ENCODE measurements at places on chromosomes 3 and 15. TPM values are rescaled to one million over a fixed set of nuclear protein-coding genes. Genes with fewer than 3 reads are reported as not detected.
A peak's percentile ranks its signal among the peaks of the same experiment; 100 is the strongest.

SLC2A2 gene
- total RNA-seq: 0.20 TPM

DNA sequence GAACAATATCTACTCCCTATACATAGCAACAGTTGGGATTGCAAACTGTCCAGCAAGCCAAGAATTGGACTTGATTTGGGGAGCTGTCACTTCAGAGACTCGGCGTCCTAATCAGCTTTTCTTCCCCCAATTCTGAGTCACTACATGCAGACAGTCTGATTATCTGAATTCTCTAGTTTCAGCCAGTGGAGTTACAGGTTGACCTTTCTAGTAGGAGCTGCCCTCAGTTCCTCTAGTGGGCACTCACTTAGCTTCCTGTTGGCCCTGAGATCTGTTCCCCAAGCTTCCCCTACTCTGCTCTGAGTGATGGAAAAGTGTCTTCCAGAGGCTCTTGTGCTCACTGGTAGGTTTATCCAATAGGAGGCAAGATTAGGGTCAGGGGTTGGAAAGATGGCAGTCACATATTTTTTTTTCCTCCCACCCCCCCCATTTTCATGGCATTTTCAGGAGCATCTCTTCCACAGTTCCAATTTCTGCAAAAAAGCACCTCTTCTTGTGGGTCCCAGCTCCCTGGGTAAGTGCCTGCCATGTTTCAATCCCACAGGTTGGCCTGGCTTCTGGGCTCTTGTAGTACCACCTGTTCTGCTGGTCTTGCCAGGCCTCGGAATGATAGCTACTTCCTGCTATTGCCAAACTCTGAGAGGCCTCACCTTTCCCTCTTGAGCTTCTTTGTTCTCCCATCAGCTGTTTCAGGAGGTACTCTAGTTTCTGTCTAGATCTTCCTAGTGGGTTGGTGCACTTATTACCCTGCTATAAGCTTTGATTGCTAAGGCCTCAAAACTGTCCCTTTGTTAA is 182.2 kb downstream of the RAP2B start:
- no peak for DNase-seq

DNA sequence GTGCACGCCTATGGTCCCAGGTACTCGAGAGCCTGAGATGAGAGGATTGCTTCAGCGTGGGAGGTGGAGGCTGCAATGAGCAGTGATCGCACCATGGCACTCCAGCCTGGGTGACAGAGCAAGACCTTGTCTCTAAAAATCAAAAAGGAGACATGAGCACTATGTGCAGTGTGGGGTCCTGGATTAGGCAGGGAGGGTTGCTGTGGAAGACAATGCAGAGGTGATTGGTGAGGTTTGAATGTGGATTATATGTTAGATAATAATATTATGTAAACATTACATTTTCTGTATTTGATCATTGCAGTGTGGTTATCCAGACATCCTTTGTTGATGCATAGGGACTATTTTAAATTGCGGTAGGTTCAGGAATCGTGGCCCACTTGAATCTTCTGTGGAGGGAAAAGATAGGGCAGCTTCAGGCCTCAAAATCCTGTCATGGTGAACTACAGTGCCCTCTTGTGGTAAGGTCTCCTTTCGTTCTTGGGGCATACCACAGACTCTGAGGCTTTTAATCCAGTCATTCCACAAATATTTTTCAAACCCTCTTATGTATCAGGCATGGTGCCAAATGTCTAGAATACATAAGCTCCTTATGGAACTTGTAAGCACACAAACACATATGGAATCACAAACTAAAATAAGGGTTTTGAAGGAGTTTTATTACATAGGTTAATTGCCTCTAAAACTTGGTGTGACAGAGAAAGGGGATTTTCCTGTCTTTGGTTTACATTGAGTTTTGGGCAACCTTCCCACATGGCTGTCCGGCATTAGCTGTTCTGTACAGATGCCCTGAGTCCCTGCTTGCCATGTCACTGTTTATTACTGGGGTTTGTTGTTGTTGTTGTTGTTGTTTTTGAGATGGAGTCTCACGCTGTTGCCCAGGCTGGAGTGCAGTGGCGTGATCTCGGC is 37.7 kb downstream of the GPD1L start:
- DNase-seq: peak; percentile 29

DNA sequence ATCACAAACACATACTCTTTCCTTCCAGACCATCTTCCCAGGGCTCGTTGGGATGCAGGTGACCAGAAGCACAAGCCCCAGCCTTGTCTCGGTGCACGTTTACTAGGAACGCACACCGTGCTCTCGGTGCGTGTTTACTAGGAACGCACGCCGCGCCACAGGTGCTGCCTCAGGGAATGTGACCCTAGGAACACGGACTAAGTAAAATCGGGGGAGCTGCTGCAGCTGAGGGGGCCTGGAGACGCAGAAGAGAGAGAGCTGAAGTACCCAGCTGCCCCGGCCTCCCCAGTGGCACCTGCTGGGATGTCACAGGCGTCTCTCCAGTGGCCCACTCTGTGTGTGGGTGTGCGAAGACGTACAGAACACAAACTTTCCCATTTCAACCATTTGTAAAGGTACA is 91.0 kb upstream of the SNRPA1 start:
- no peak for DNase-seq

DNA sequence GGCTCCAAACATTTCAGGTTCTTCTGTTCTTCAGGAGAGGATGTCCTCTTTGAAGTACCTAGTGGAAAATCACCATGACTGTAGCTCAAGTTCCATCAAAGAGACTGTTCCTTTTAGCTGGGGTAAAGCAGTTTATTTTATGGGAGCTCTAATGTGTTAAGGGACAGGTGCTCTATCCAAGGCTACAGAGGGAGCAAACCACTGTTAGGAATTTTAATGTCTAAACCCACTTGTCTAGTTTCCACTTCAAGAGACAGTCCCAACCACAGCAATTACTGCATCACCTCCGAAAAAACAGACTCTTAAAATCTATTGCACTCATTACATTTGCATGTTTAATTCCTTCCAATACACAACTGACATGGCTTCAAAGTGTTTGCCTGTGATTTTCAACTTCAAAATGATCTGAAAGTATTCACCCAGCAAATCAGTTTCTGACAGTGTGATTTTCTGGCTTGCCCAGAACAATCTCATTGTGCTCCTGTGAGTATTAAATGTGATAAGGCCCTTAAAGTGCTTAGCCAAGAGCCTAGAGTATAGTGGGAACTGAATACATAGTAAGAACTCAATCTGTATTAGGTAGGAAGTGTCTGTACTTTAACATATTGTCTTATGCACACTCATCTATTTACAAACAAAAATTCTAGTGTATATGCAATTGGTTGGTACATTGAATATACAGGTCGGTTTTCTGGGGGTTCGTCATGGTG is 266.5 kb upstream of the CCDC54 start:
- no peak for DNase-seq

DNA sequence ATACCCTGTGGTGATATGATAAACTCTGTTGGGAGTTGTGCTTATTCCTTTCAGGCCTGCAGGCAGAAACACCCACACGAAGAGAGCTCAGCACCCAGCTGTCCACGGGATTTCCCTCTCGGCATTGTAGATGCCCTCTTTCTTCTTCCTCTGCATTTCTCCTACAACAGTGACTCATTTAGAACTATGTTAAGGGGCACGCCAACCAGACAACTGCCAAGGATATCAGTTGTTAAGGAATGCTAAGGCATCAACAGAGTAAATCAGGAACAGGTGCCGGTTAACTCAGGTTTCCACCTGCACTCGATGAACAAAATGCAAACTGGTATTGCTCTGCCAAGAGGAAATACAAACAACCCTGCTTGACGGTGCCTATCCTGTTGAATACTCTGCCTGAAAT is 270.0 kb upstream of the PEX5L start:
- no peak for DNase-seq

STRIT1 gene
- not detected for total RNA-seq

DNA sequence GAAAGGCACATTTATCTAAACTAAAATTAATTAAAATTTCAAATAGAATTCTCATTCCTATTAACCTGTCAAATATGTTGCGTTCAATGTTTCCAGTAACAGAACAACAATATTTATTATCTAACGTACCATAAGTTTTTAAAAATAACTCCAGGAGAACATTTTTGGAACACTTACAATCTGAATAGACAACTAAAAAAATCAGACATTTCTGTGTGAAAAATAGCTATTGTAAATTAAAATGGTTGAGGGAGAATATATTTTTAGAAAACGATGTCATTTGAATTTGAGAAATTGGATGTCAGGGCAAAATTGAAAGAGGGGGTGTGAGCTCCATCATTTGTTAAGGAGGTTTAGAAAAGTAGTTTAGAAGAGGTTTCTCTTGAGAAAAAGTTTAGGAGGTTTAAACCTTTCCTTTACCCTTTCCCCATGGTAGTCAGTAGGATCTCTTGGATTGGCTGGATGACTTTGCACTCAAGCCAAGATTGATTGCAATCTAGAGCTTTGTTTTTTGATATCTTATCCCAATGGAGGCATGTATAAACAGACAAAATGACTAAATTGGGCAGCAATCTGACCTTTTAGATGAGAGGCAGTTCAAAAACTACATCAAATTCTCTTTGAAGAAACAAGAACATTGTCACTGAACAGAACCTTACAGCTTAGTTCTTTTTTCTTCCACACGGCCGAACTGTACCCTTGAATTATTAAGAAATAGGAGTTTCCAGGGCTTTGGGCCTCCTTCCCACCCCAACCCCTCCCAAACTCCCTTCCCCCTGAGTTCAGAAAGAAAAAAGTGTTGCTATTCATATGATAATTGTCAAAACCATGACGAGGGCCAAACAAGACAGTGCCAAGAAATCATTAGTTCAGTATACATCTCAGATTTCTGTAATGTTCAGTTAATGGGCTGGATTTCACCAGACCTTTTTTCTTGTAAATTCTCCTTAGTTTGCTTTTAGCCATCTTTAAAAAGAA is 79.7 kb upstream of the CDIN1 start:
- no peak for DNase-seq

INKA1 gene
- 1.4 TPM for total RNA-seq

- no peak for DNase-seq
Measured at GRCh38 chr3:183486472-183486871, 58.1 kb upstream of the MCF2L2 start.

DNA sequence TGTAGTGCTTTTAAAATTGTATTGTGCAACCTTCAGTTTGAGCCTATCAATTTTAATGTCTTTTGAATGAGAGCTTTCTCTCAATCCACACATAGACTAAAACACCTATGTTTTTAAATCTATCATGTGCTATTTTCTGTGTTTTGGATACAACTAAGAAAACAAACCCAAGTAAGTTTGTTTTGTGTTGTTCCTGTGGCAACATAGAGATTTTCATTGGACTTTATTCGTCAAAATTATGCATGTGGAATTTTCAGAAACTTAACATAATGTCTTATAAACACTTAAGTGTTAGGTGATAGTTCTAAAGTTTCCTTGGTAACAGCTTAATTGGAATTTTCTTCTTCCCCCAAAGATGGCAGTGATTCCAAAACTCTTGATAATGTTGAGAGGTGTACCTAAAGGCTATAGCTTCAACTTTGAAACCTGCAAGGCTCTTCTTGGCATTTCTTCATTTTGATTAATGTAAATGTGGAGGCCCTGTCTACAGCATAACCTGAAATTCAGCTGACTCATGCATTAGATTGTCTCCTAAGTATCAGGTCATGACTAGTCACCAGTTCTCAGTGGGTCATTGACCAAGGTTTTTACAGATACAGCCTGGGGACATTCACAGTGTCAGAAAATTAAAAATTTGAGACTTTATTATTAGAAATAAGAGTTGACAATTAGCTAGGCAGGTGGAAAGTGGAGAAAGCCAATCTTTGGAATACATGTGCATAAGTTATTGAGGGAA is 44.4 kb downstream of the COL6A5 start:
- no peak for DNase-seq

BOC gene
- 0.35 TPM for total RNA-seq

GRCh38 chr3:73484656-73485248 is 140.0 kb downstream of the PDZRN3 start:
- no peak for DNase-seq

PTH1R gene
- total RNA-seq: not detected

- DNase-seq: no peak
Measured at GRCh38 chr3:179093807-179094206, 22.2 kb upstream of the ZMAT3 start.

ZBTB11 gene
- 25.8 TPM for total RNA-seq

DNA sequence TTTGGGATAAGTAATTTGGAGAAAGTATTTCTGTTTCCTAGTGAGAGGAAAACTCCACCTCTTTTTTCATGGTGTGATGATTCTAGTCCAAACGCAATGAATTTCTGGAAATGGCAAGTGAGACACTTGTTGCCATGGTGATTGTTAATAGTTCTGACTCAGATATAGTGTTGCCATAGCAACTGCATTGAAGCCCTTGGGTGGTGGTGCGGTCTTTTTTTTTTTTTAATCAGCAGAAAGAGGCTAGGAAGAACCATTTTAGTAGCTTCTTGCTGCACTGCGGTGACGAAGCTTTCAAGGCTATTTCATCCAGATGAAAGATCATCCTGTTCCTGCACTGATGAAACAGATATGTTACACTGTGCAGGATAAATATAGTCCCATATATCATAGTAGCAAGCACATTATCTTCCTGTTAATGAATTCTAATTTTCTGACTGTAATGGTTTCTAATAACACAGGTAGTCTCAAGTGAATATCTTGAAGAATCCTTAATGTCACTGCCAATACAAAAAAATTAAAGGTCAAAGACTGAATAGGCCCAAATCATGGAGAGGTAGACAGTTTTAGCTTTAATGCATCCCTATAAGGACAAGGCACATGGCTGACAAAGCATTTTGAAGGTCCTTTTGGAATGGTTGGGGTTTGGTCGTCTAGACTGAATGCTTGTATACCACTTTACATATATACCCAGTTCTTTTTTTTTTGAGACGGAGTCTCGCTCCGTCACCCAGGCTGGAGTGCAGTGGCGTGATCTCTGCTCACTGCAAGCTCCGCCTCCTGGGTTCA is 125.1 kb upstream of the ZBTB20 start:
- no peak for DNase-seq

RETNLB gene
- not detected for total RNA-seq

HTR3E gene
- total RNA-seq: not detected

DNASE1L3 gene
- total RNA-seq: not detected

GRCh38 chr3:10627884-10628572 is 122.6 kb upstream of the ATP2B2 start:
- DNase-seq: no peak

DNA sequence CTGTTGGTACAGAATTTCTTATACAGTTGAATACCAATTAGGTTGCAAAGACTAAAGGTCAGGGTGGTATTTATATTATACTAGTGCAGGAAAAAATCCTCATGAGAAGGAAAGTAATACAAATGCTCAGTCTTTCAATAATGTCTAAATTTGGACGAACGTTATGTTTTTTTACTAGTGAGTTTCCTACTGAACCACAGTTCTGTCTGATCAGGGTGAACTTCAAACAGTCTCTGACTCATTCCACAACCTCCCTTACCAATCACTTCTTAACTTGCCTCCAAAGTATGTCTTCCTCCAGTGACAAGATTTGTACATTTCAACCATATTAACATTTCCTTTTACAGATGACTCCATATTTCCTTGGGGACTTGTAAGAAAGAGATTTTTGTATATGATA is 3.4 kb downstream of the TMEM212 start:
- no peak for DNase-seq
